ENCODE measurements at places on chromosomes 3 and 15.

DNA sequence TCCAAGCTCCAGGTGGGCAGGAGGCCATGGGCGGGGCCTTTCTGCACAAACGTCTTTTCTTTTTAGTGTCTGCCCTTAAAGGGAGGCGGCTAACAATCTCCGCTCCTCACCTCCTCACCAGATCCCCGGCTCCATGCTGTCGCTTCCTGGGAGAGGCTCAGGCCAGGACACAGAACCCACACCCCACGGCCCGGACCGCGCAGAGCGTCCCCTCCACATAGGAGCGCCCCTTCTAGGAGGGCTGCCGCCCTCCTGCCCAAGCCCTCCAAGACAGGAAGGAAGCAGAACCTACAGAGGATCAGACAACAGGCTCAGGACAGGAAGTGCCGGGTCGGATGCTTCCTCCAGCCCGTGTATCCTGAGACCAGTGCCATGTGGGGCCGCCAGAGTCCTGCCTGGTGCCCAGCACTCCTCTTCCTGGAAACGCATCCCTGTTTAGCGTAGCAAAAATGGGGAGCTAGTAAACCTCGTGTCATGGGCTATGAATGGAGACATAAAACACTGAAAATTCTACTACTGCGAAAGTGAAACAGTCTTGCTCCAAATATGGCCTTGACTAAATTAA is 83.2 kb upstream of the ATP10A start:
- DNase-seq = no peak

DNA sequence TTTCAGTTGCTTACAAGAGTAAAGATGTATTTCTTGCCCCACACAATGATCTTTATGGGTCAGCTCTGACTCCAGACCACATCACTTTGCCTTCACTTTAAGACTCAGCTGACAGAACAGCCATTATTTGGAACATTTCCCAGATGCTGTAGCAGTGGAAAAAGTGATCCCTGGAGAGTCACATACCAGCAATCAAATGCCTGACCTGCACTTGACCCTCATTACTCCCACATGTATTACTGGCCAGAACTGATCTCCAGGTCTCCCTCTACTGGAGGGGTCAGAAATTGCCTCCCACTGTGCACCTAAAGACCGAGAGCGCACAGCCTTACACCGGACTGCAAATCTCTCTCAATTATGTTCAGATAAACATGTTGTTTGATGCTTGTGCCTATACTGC is 88.6 kb upstream of the ZNF385D start:
- peak; percentile 33 for DNase-seq

DNA sequence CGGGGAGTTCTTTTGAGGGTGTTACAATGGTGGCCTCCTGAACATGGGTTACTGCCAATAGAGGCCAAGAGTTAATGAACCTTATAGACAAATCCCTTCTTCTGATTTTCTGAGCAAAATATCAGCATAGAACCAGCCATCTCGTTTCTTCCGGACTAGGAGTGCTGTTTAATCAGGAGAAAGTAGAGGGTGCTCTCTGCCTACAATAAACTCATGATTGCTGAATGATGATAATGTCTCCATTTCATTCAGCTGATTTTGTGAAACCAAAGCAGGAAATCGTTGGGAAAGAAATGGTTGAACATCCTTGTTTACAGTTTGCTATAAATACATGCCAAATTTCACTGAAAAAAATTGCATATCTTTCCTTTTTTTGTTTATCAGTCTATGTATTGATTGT is 142.8 kb upstream of the PLSCR5 start:
- DNase-seq = peak; percentile 55

DNA sequence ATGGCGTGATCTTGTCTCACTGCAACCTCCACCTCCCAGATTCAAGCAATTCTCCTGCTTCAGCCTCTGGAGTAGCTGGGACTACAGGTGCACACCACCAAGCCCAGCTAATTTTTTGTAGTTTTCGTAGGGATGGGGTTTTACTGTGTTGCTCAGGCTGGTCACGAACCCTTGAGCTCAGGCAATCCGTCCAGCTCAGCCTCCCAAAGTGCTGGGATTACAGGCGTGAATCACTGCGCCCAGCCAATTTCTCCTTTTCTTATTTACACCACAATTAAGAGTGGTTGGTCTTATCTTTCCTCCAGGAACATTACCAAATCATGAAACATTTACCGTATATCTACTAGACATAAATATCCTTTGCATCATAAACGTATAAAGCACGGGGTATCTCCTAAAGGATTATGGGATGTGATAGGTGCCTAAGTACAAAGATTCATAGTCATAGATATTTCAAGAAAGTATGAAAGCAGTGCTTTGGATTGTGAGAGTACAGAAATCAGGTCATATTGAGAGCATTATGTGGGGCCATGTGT is 194.5 kb downstream of the RBMS3 start:
- no peak for DNase-seq

- no peak for DNase-seq
Measured at GRCh38 chr3:188256758-188257157, 102.8 kb downstream of the LPP start.

Measured in OCI-M1 (cell line).